Cardiac muscle cell (in vitro differentiated cells and primary cell): ENCODE measurements at places on chromosomes 11 and 22. TPM values are rescaled to one million over a fixed set of nuclear protein-coding genes. Genes with fewer than 3 reads are reported as not detected.
A peak's percentile ranks its signal among the peaks of the same experiment; 100 is the strongest.

DNA sequence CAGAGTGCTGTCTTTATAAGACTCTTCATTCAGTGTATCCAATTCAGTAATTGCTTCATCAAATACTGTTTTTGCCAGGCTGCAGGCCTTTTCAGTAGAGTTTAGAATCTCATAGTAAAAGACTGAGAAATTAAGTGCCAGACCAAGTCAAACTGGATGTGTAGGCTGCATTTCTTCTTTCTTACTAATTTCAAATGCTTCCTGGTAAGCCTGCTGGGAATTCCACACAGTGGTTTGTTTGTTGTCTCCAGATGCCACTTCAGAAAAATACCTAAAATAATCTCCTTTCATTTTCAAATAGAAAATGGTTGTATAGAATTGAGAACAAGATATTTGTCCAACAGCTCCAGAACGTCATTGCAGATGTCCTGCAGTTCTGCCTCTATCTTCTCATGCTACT, 34.7 kb downstream of the LDHAL6A start:
- peaks cover 17% of the 10 kb centered on the region for H3K36me3 ChIP-seq
- peaks cover 26% of the 10 kb centered on the region for H3K4me1 ChIP-seq
- no peak for DNase-seq
- H3K4me3 ChIP-seq, result no peak overlapping the region
- H3K27ac ChIP-seq, result peak overlapping the region; percentile 44
- no peaks in the 10 kb centered on the region for H3K27me3 ChIP-seq

DNA sequence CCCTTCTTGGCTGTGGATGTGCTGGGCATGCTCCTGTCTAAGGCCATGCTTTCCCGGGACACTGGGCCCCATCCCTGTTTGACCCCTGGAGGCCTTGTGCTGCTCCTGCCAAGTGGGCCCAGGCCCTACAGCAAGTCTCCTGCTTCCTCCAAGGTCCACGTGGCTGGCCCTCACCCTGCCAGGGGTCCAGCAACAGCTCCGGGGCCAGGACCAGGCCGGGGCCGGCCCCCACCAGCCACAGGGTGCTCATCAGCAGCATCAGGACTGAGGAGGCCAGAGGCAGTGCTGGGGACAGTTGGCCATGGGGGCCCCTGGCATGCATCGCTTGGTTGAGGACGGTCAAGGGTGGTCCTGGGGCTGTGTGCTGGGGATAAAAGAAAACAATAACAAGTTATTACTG, 2.5 kb downstream of the RHBDD3 start:
- H3K36me3 ChIP-seq, result peaks cover 8% of the 10 kb centered on the region
- DNase-seq, result no peak
- H3K27me3 ChIP-seq, result no peaks in the 10 kb centered on the region
- H3K4me3 ChIP-seq, result no peak overlapping the region
- no peak overlapping the region for H3K27ac ChIP-seq

GRCh38 chr11:48066881-48067800, 86.8 kb downstream of the PTPRJ start:
- no peaks in the 10 kb centered on the region for H3K27me3 ChIP-seq
- no peak for DNase-seq
- H3K36me3 ChIP-seq, result no peaks in the 10 kb centered on the region
- H3K4me1 ChIP-seq, result peaks cover 12% of the 10 kb centered on the region
- peak overlapping the region; percentile 52 for H3K27ac ChIP-seq

- peaks cover 51% of the 10 kb centered on the region for H3K4me1 ChIP-seq
- DNase-seq, result no peak
- no peaks in the 10 kb centered on the region for H3K36me3 ChIP-seq
- peak overlapping the region; percentile 88 for H3K27ac ChIP-seq
These were observed 61.5 kb downstream of the MICAL2 start for GRCh38 chr11:12171921-12172320.

DNA sequence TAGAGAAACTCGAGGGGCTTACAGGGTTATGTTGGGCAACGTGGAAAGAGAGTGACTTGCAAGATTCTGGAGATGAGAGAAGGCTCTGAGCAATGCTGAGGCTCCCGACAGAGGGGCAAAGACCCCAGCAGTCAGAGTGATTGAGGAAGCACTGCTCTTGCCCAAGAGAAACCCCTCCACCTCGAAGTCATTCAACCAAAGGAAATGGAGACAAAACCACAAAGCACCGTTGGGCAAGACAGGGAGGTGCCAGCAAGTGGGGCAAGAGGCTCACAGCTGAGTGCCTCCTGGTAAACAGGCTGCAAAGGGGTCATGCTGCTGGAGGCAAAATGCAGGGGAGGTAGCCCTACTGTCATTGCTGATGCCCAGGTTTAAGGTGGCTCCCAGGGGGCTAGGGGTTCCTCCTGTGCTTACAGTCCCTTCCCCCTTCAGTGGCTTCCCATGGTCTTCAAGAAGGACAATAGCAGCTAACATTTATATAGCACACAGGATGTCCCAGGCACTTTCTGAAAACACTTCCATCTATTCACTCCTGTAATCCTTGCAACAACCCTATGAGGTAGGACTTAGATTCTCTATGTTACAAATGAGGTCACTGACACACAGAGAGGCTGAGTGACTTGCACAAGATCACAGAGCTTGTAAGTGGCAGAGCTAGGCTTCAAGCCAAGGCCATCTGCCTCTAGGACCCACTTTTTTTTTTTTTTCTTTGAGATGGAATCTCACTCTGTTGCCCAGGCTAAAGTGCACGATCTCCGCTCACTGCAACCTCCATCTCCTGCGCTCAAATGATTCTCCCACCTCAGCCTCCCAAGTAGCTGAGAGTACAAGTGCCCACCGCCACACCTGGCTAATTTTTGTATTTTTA, 18.1 kb upstream of the MYH9 start:
- no peak overlapping the region for H3K4me3 ChIP-seq
- no peaks in the 10 kb centered on the region for H3K27me3 ChIP-seq
- H3K4me1 ChIP-seq, result peaks cover 5% of the 10 kb centered on the region
- H3K27ac ChIP-seq, result no peak overlapping the region

Gene CWC15
- 55.9 and 60.4 TPM in 2 replicates for total RNA-seq

Gene KIAA1671
- total RNA-seq, result 18.7 and 37.3 TPM in 2 replicates
